Hypothalamus (tissue), 51 donors: ENCODE measurements at places on chromosomes 16 and 17.

DNA sequence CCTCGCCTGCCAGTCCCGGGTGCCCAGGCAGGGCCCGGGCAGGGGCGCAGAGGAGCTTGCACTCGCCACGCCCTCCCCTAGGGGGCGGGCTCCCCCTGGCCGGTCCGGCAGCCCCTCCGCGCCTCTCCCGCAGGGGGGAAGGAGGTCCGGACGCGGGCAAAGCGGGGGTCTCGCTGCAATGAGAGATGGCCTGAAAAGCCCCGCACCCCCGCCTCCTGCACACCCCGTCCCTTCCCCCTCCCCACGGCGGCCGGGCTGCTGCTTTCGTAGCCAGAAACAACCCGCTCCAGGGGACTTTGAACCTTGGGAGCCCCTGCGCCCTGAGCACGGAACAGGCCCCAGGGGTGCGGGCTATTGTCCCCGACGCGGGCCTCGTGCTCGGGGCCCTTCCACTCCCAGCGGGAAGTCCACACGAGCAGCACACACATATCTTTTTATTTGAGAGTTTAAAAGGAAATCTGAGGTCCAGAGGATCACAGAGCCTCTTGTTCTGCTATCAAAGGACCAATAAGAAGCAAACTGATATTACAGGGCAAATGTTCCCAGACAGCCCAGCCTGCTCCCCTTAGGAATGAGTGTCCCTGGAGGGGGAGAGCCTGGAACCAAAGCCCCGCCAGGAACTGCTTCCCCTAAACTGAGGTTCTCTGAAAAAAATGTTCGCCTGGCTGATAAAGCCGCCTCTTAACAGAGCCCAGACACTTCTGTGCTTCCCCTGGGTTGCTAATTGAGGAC, 5.8 kb upstream of the CBX4 start:
- no peak for DNase-seq

GRCh38 chr16:30030841-30031413, at the start of gene TLCD3B:
TLCD3B (minus strand) TSS chr16:30031271; CDS start chr16:30030527, 744 bp downstream.
- no peak for DNase-seq

DNA sequence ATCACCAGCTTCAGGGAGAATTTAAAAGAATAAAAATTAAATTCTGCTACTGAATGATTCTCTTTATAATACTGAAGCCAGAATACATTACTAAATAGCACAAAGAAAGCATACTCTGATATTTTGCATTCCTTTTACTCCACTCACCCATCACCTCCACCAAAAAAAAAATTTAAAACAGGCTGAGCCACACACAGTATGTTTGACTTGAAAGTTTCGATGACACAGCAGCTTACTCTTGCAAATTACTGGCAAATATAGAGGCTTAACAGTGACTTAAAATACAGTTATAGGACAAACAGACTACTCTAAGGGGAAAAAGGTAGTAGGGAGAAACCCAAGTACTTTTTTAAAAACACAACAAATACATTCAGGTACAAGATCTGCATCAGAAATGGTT, 39.2 kb downstream of the GPATCH8 start:
- DNase-seq, result no peak

GRCh38 chr16:2359919-2360318, 19.4 kb upstream of the ABCA3 start:
- no peak for DNase-seq

- no peak for DNase-seq
These were observed 8.2 kb downstream of the CANT1 start for GRCh38 chr17:79001190-79002020.

GRCh38 chr17:12627781-12628451, 37.8 kb upstream of the MYOCD start:
- DNase-seq, result no peak

DNA sequence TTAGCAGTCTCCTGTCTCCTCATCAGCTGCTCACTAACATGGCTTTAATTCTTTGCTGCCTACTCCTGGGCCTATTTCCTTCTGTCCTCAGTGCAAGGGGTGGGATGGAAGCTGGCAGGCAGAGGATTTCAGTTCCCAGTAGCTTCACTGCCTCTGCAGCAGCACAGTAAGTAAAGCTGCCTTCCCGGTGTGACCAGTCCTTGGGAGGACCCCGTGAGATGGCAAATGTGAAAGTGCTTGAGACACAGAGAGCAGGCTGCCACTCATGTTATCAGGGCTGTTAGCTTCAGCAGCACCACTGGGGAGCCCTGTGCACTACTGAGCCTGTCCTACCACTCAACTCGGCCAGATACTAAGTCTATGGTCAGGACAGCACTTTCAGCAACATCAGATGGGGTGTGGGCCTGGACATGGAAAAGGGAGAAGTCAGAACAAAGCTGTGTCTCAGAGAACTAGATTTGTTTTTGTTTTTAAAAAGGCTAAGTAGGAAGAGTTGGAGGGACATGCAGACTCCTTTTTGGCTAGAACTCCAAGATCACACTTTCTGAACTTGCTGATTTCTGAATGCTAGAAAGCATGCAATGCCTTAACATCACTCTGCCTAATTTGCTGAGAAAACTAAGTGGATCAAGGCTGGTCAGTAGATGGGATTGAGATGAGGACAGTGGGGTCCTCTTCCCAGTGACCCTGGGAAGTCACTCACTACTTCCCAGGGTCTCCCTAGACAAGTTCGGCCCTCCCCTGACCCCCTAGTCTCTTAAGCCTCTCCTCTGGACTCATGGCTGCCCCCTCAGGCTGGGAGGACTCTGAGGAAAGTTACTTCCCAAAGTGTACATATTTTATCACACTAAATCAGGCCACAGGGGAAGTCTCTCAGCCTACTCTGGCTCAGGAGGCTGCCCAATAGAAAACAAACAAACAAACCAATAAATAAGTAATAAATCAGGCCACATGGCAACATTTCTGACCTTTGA, 1.1 kb downstream of the ACSF2 start:
- DNase-seq, result no peak

DNA sequence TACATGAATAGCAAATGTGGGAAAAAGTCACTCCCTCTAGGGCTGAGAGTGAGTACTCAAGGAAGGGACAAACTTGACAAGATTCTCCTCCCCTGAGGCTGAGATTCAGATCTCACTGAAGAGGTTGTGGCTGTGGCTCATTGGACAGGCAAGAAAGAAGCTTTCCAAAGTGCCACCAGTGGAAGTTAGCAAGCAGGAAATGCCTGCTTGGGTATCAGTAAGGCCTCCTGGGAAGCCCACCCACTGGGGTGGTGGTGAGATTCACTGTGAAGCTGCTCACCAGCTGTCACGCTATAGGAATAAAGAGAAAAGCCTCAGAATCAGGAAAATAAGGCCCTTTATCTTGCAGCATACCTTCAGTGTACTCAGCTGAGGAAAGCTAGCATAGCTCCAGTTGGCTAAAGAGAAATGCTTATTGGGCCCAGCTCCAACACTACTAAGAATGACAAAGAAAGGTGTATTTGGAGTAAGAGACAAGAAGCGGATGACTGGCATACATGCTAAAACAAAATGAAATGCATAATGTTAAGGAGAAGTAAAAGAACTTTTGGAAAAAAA, 274.4 kb upstream of the TOM1L1 start:
- DNase-seq, result no peak

- no peak for DNase-seq
These were observed 35.9 kb downstream of the DNAJA2 start for GRCh38 chr16:46937536-46937935.

DNA sequence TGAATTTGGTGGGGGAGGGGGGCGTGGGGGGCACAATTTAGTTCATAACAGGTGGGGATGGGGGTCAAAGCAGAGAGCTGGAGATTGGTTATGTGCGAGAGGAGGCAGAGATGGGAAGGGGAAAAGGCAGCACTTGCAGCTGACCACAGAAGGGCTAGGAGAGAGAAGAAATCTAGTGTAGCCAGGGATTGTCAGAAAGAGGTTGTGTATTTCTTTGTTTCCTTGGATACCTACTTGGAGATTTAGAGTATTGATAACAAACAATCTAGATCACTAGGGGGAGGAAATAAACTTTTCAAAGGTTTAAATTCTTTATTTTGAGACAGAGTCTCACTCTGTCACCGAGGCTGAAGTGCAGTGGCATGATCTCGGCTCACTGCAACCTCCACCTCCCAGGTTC, 47.1 kb upstream of the YPEL2 start:
- DNase-seq, result no peak
